CD4-positive, alpha-beta T cell treated with Interleukin-1 beta for 1 hour (primary cell): ENCODE measurements at places on chromosomes 4 and X.

DNA sequence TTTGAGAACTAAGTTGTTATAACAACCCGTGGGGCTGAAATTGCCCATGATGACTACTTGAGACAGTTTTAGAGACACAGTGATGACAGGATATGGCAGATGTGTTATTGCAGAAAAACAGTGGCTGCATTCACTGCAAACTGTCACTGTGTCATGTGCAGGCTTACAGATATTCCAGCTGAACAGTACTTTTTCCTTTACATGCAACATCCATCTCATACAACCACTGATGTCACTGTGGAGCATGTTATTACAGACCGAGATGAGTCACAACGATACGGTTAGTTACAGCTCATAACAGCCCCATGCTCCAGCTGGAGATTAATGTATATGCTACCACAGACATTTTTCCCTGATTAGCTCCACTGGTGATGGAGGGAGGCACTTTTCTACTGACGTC lies 207.4 kb downstream of the TMA16 start:
- no peak for DNase-seq

DNA sequence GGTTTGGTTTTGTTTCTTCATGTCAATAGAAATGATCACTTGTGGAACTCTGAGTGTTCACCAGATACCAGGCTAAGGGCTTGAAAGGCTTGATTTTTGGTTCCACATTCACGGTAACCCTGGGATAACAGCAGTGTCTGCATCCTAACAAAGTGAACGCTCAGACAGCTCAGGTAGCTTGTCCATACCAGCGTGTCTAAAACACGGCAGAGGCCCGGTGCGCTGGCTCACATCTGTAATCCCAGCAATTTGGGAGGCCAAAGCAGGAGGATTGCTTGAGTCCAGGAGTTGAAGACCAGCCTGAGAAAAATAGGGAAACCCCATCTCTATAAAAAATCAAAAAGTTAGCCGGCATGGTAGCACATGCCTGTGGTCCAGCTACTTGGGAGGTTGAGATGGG lies 49.0 kb downstream of the HTRA3 start:
- no peak for DNase-seq

DNA sequence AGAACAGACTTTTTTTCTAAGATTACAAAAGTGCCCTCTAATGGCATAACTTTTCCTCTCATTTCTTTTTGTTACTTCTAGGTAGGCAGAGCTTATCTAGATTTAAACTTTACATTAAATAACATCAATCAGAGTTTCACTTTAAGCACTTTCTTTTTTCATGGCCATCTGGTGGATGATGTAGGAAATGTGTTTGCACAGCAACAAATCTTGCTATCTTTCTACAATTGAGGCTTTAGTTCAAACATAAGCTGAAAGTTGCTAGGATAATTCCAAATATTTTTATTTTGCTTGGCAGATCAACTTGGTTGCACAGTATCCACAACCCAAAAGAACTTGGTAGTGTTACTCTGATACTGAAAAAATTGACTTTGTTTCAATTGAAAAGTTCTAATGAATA lies 22.0 kb downstream of the NDNF start:
- DNase-seq: no peak

GRCh38 chr4:102541697-102542096 lies 40.5 kb downstream of the NFKB1 start:
- no peak for DNase-seq

GRCh38 chr4:163505374-163505773 lies 10.9 kb downstream of the TMA16 start:
- DNase-seq: no peak

GRCh38 chrX:153394612-153395011 lies 6.5 kb downstream of the PNMA6E start:
- DNase-seq: no peak

GRCh38 chrX:57353472-57354132 lies 67.1 kb downstream of the FAAH2 start:
- DNase-seq: no peak

- no peak for DNase-seq
Observed at GRCh38 chrX:57313583-57314215, 27.2 kb downstream of the FAAH2 start.

GRCh38 chrX:132741689-132742088 lies 216.7 kb downstream of the HS6ST2 start:
- DNase-seq: no peak

- DNase-seq: no peak
Observed at GRCh38 chr4:13523591-13524503, 20.5 kb downstream of the NKX3-2 start.

GRCh38 chr4:37320513-37321235 lies 76.1 kb downstream of the NWD2 start:
- DNase-seq: no peak

- DNase-seq: no peak
Observed at GRCh38 chrX:19807414-19807813, 80.0 kb downstream of the SH3KBP1 start.

GRCh38 chr4:130820448-130820847 lies 1724.5 kb downstream of the C4orf33 start:
- DNase-seq: no peak

- DNase-seq: no peak
Observed at GRCh38 chr4:15240764-15241163, 187.1 kb upstream of the C1QTNF7 start.

GRCh38 chrX:40263014-40263560 lies 165.3 kb upstream of the BCOR start:
- no peak for DNase-seq

DNA sequence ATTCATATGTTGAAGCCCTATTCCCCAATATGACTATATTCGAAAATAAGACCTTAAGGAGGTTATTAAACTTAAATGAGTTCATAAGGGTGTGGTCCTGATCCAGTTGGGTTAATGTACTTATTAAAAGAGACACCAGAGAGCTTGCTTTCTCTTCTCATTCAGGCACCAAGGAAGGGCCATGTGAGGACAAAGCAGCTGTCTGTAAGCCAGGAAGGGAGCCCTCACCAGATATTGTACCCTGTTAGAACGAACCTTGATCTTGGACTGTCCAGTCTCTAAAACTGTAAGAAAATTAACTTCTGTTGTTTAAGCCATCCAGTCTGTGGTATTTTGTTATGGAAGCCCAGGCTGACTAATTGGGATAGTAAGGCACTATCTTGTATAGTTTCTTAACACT lies 9.1 kb upstream of the YTHDC1 start:
- DNase-seq: no peak

- DNase-seq: no peak
Observed at GRCh38 chr4:26407476-26407875, 82.8 kb downstream of the CCKAR start.

- DNase-seq: no peak
Observed at GRCh38 chrX:127057891-127058619, 238.5 kb downstream of the PRR32 start.

DNA sequence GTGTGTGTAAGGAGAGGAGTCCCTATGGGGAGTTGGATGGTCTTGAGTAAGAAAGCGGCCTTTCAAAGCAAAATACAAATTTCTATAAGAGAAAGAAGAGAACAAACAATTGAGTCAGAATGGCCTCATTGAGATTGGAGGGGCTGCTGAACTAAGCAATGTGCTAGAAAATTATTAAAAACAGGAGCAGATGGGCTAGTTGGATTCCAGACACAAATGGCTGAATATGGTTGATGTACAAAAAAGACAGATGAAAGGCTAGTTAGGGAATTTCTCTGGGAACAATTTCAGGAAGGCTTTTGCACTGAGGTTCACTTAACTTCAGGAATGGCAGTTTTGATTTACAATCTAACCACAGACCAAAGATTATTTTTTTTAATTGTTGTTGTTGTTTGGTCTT lies 1806.8 kb upstream of the TENM3 start:
- DNase-seq: no peak

DNA sequence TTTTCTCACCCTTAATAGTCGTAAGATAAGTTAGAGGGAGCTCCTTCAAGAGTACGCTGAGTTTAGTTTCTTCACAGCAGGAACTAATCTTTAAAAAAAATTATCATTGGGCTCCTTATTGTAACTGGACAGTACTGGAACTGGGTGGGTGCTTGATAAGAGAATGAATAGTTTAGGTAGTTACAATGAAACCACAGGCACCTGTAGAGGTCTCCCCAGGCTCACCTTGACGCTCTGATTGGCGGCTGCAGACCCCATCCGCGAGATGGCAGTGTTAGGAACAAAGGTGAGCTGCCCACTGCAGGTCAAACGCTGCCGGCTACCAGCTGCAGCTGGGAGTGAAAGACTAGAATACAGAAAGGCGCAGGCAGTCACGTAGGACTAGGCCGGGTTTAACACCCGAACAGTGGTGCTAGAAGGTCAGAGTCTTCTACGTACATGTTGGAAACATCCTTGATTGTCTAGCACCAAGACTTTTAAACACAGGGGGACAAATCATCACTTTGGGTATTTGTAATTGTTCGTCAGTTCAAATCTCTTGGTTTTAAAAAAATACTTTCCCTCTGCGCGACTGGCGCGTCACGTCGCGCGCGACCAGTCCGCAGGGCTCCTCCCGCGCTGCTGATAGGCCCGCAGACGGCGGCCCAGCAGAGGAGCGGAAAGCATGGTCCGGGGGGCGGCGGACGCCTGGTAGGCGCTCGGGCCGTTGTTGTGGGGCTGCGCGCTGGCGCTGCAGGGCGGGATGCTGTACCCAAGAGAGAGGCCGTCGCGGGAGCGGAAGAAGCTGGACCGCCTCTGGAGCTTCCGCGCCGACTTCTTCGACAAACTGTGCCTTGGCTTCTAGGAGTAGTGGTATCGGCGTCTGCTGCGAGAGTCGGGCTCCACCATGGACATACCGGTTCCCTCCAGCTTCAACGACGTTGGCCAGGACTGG lies 45.6 kb downstream of the SMARCA5 start:
- peak; percentile 78 for DNase-seq
